Smooth muscle cell of the pulmonary artery (primary cell): ENCODE measurements at places on chromosomes 11 and 22. TPM values are rescaled to one million over a fixed set of nuclear protein-coding genes. Genes with fewer than 3 reads are reported as not detected.

Gene ADAMTS8
- 0.07 and 0.65 TPM in 2 replicates for total RNA-seq

Gene TEX12
- 0.20 TPM in 1 of 2 replicates, not detected in the other for total RNA-seq

Gene SCGB1A1
- not detected in 2 replicates for total RNA-seq

Gene FOLR1
- not detected in 2 replicates for total RNA-seq

Gene SYT13
- under 0.01 TPM in 1 of 2 replicates, not detected in the other for total RNA-seq
